Stimulated activated CD8-positive, alpha-beta memory T cell treated with anti-CD3 and anti-CD28 coated beads, Interleukin-15, amount 100 ng/mL, for 24 hours (primary cell): ENCODE measurements at places on chromosomes 6 and 20.

DNA sequence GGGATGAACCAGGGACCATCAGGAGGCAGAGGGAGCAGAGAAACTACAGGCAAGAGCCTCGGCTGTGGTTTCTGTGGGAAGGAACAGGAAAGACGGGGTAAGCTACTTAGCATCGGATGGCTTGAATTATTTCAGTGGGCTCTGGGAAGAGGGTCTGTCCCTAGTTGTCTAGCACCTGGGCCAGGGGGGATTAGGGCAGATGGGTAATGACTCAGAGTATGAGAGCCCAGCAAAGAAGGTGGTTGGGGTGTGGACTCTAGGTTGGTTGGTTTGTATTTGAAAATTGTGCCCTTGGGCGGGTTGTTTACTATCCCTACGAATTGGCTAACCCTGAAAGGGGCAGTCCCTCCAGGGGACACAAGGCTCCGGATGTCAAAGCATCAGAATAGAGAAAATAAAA is 148.5 kb upstream of the TAB2 start:
- no peak for DNase-seq

DNA sequence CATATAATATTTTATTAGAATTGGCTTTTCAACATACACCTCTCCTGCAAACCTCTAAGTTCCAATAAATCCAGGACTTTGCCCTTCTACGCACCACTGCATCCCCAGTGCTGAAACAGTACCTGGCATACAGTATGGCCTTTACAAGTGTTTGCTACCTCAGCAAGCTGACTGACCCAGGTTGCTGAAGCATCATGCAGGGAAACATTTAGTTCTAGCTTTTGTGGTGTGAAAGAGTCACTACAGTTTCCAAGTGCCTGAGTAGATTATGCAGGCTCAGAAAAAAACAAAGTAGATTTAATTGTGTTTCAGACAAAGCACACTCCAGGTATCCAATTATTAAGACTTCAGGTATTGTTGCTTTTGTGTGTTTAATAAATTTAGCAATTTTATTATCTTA is 614.2 kb upstream of the NRSN1 start:
- no peak for DNase-seq

DNA sequence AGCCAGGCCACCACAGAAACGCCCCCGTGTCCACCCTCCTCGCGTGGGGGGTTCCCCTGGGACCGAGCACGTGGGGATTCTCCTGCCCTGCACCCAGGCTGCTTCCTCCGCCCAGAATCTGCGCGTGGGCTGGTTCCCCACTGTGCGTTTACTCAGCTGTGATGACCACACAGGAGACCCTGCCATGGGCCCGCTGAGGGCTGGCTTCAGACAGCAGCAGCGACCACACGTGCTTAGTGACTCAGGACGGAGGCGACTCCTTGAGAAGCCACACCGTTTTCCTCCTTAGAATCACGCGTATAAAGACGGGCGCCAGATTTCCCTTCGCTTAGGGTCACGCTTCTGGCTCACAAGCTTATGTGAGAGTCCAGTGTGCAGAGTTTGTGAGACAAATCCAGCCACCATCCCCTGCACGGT is 63.9 kb upstream of the PDE10A start:
- DNase-seq = no peak

DNA sequence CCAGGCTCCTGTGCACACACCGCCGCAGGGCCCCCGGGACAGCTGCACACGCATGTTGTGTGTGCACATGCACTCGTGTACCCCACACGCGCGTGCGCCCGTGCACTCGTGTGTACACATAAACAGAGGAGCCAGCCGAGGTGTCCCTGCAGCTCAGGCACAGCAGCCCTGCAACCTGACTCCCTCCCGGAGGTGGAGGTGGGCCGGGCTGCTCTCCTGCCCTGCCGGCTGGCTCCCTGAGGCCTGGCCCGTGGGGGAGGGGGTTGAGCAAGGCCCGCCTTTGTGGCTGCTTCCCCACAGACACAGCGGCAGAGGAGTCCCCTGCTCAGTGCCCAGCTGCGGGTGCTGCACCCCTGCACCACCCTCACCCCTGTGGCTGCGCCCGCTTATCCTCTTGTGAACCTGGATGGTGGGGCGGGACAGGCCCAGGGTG is 624 bp downstream of the RBBP8NL start:
- DNase-seq = no peak

DNA sequence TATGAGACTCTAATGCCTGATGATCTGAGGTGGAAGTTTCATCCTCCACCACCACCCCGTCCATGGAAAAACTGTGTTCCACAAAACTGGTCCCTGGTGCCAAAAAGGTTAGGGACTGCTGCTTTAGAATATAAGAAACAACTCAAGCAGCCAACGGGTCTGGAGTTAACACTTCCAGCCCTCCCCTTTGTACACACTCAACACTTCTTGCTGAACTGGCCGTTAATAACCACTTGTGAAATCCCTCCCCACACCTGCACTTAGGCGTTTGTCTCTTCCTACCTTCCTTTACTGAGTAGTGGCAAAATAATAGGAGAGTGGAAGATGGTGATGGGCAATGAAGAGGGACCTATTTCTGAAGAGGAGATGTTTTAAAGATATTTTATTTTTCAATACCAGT is 10.5 kb downstream of the SAYSD1 start:
- DNase-seq = no peak

GRCh38 chr6:16648003-16648402 is 113.3 kb downstream of the ATXN1 start:
- DNase-seq = no peak

- no peak for DNase-seq
These were observed 27.0 kb downstream of the DNAAF9 start for GRCh38 chr20:3380228-3381070.

- no peak for DNase-seq
These were observed 15.0 kb downstream of the PARD6B start for GRCh38 chr20:50746138-50746940.

DNA sequence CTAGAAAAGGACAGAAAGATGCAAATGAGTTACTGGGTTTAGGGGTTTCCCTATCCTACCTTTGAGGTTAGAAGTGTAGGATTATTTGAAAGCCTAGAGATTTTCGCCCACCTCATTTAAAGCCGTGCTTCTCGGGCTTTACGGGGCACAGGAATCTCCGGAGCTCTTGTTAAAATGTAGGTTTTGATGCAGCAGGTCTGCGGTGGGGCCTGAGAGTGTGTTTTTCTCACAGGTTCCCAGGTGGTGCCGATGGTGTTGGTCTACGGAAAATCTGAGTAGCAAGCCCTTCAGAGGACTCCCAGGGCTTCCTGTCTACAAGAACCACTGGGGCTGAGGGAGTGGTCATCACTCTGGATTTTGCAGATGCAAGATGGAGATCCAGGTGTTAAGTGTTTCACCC is 47.5 kb downstream of the TRAM2 start:
- no peak for DNase-seq

DNA sequence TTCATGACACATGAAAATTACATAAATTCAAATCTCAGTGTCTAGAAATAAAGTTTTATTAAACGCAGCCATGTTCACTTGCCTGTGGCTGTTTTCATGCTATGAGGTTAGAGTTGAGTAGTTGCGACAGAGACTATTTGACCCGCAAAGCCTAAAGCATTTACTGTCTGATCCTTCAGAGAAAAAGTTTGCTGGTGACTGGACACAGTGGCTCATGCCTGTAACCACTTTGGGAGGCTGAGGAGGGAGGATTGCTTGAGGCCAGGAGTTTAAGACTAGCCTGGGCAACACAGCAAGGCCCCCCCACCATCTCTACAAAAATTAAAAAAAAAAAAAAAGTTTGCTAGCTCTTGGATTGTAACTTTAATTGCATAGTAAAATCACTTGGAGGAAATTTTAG is 9.2 kb downstream of the SMIM28 start:
- no peak for DNase-seq

GRCh38 chr20:51458751-51459439 is 83.6 kb downstream of the NFATC2 start:
- DNase-seq = no peak

DNA sequence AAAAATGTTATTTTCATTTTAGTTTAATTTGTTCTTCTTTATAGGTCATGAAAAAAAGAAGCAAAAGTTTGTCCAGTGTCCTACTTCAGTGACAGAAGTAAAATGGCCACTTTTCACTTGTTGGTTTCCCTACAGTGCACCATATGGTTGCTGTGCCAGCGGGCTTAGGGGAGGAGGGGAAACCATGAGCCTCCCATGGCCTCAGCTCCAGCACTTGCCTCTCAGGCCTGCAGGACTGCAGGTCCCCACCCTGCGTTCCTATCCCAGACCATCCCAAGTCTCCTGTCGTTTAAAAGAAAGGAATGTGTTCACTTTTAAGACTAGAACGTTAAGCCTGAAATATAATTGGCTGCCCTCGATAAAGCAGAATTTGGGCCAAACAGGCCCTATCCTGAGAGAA is 210.0 kb upstream of the TAB2 start:
- no peak for DNase-seq

DNA sequence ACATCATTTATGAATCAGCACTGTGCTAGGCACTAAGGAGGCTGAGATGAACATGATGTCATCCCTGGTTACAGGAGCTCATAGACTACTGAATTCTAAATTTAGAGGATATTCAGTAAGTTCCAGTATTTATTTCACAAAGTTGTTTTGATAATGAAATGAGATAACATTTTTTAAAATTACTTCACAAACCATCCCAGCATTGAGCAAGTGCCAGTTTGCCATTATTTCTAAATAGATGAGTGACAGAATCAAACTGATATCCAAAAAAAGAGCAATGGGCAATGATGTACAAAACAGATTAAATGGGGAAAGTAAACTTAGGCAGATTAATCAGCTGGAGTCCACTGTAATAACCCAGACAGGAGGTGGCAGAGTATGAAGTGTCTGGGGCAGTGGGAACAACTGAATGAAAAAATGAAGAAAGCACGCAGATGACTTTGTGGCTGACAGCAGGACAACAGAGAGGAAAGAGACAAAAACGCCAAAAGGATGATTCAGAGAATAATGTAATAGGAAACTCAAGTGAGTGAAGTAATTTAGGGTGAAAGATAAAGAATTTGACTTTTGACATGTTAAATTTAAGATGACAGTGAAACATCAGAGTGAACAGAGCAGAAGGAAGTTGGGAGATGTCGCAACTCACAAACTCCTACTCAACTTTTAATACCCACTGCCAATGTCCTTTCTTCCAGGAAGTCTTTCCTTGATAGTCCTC is 70.2 kb downstream of the RCAN2 start:
- no peak for DNase-seq

DNA sequence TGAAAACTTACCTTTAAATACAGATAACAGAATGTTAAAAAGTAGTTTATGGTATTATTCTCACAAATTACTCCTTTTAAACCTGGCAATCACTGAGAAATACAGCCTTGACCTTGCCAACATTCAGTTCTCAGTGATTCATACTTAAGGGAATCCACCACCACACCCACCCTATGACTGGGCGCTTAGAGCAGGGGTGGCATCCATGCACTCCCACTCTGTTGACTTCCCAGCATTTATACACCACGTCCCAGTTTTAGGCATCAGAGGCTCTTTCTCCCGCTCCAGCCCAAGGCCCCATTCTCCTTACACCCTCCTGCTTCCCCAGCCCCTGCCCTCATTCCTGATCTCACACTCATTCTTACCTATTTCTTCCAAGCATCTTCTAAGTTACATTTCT is 16.3 kb downstream of the TRAF3IP2 start:
- no peak for DNase-seq

GRCh38 chr6:157225575-157225995 is 97.7 kb downstream of the TMEM242 start:
- no peak for DNase-seq

GRCh38 chr6:87093199-87093598 is 1.7 kb downstream of the CGA start:
- no peak for DNase-seq

DNA sequence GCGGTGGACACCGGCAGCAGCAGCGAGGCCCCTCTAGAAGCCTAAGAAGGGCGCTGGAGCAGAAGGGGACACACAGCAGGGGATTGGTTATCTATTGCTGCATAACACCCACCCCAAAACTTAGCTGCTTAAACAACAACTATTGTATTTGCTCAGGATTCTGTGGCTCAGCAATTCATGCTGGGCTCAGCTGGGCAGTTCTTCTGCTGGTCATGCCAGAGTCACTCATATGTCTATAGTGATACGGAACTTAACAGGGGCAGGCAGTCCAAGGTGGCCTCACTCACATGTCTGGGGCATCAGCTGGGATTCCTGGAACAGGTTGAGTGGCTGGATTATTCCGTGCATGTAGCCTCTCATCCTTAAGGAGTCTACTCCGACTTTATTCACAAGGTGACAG is 17.6 kb upstream of the PPP1R16B start:
- DNase-seq = no peak

- no peak for DNase-seq
These were observed 705.5 kb upstream of the MAN1A1 start for GRCh38 chr6:120055071-120055470.

- DNase-seq = no peak
These were observed 66.3 kb upstream of the TNFAIP3 start for GRCh38 chr6:137800762-137801161.
